ENCODE measurements at places on chromosomes 3 and 15.

GRCh38 chr15:47553947-47554346 is 163.4 kb upstream of the SEMA6D start:
- no peak for DNase-seq

DNA sequence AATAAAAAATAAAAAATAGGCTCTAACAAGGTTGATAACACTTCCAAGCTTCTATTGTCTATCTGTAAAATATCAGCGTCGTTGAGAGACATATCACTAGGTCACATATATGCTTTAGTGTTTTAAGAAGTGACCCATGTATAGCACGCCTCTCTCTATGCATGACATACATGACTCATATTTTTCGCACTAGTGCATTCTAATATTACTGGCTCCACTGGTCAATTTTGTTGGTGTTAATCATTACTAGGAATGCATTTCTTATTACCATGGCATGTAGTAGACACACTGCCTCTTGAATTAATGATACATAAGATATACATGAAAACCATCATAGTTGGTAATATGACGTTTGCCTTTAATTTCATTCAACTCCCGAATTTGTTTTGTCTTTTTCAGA is 203.1 kb downstream of the CHL1 start:
- DNase-seq = no peak

GRCh38 chr3:25235031-25235430 is 193.0 kb upstream of the RARB start:
- no peak for DNase-seq

DNA sequence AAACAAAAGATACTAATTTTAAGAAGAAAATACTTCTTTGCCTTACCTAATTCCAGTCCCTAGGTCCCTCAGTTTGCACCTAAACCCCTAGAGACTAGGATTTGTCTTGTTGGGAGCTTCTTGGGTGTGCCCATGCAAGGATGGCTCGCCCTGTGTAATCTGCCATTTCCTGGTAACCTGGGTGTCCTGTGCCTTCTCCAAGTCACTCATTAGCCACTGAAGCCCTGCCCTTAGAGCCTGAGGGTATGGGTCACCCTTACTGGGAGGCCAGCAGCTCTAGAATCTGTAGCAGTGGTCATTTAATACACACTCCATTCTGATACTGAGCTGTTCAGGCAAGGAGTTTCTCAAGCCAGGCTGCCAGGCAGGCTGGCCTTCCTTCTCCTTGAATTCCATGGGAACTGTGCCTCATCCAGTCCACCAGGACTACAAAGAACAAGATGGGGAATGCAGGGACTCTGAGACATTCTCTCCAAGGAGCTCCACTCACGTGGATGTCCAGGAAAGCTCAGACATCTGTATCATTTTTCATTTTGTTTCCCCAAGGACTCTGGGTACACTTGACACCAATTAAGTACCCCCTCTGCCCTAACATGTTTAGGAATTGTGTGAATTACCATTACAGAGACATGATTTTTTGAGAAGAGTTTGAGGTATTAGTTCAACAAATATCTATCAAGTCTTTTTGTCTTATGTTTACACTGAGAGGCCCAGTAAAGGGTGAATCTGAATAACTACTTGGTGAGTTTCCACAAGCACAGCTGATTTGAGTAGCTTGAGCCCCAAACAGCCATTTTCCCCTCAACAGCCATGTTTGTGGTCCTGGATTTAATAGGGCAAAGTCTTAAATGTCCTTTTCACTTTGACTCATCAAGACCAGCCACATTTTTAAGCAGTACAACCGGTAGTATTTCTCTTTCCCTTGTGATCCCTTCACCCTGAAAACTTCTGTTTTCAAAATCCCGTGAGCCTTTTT is 52.6 kb downstream of the ARNT2 start:
- no peak for DNase-seq

- no peak for DNase-seq
Measured at GRCh38 chr15:59825901-59826300, 136.8 kb upstream of the BNIP2 start.

DNA sequence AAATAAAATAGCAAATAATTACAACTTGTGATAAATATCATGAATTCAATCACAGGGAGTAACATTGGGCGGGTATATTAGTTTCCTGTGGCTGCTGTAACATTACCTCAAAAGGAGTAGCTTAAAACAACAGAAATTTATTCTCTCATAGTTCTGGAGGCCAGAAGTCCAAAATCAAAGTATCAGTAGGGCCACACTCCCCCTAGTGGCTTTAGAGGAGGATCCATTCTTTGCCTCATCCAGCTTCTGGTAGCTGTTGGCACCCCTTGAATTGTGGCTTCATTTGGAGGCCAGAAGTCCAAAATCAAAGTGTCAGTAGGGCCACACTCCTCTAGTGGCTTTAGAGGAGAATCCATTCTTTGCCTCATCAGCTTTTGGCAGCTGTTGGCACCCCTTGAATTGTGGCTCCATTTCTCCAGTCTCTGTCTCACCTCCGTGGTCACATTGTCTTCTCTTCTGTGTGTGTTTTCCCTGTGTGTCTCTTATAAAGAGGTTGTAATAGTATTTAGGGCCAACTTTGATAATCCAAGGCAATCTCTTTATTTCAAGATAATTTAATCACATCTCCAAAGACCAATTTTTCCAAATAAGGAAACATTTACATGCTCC is 3.1 kb upstream of the CFAP20DC start:
- no peak for DNase-seq

DNA sequence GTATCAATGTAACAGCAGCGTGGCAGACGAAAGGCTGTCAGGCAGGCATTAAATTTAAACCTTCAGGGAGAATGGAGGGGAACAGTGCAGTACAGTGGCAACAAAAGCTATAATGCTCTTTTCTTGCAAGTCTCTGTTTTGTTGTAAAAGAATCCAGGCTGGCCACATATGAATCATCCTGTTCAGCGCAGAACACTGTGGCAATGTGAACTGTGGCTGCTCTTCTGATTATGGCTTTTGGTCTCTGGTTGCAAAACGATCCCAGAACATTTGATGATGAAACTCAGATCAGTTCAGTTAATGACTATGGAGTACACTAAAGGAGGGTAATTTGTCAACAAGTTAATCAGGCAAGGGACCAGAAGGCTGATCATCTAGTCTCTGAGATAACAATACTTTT is 219.7 kb upstream of the SGO1 start:
- no peak for DNase-seq

DNA sequence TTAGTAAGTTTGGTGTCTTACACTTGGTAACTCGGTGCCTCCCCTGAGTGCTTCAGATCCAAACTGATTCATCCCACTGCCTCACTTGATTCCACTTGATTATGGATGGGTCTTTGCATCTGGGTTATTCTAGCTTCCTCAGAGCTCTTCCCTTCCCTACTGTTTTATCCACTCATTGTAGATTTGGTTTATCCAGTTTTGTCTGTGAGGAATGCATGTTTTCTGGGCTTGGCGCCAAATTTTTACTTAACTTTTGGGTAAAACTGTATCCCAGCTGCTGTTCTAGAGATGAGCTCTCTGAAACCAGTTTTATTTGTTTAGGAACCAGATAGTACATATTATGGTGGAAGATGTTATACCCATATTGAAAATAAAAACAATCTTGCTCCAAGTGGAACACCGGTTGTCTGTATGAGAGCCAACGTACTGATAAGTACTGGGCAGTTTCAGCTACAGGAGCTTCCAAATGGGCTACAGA is 20.9 kb downstream of the RAD54L2 start:
- DNase-seq = peak; percentile 57

DNA sequence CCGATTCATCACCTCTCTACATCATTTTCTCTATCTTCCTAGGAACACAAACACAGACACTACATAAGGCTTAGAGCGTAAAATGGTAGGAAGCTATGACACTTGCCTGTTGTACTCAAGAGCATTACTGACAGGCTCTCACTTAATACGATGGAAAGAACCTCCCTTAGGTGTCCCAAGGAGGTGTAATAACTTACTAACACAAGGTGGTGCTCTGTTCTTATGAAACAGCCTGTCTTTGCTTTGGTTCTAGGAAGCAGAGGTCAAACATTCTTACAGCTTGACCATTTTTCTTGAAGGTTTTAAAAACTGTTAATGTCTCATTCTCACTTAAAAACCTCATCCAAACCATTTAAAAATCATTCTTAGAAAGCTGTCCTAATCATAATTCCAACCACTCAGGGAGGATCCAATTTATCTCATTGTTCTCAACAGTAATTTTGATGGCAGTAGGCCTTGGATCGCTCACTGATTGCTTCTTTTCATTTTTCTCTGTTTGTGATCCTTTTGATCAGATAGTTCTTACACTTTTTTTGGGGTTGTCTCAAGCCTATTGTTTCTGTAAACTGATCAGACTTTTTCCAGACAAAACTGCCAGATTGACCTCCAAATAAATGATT is 317.8 kb upstream of the AGTR1 start:
- DNase-seq = no peak

- no peak for DNase-seq
Measured at GRCh38 chr3:65706776-65707568, 331.7 kb downstream of the MAGI1 start.

DNA sequence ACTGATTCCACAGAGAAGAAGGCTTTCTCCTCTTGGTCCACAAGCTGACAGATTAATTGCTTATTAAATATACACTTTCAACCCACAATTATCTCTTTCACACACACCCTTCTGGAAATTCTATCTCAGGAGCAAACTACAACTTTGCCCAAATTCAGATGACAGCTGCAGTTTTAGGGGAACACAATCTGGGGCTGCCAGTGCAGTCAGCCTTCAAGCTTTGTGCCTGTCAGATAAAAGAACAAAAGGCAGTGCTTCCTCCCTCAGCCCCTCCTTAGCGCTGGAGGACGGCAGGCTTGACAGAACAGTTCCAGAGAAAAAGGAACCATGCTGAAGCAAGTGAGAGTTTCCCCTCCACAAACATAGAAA is 99.6 kb downstream of the TMCC1 start:
- peak; percentile 23 for DNase-seq

GRCh38 chr15:50189633-50190032 is 7.6 kb downstream of the SLC27A2 start:
- DNase-seq = no peak

GRCh38 chr3:37115446-37115845 is 58.9 kb downstream of the LRRFIP2 start:
- DNase-seq = no peak

DNA sequence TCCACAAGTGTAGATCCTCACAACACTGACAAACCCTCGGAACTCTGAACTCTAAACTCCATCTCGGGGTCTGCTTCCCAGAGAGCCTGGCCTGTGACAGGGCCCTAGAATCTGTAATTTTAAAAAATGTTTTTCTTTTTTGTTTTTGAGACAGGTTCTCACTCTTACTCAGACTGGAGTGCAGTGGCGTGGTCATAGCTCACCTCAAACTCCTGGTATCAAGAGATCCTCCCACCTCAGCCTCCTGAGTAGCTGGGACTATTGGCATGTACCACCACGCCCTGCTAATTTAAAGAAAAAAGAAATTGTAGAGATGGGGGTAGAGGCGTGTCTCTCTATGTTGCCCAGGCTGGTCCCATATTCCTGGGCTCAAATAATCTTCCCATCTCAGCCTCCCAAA is 26.2 kb downstream of the CRABP1 start:
- no peak for DNase-seq

GRCh38 chr3:125119752-125120378 is 64.1 kb upstream of the HEG1 start:
- no peak for DNase-seq

- DNase-seq = peak; percentile 35
Measured at GRCh38 chr3:61733876-61734275, 172.5 kb downstream of the PTPRG start.

DNA sequence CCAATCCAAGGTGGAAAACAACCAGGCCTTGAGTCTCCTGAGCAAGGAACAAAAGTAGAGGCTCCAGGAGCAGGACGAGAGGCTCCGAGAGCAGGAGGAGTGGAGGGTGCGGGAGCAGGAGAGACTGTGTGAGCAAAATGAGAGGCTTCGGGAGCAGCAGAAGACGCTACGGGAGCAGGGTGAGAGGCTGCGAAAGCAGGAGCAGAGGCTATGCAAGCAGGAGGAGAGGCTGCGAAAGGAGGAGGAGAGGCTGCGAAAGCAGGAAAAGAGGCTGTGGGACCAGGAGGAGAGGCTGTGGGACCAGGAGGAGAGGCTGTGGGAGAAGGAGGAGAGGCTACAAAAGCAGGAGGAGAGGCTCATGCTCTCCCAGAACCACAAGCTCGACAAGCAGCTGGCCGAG is 60.3 kb upstream of the UBE2Q2 start:
- no peak for DNase-seq

Data from right hindlimb (tissue), 1 donor.